ENCODE measurements at places on chromosomes 12 and 14. TPM values are rescaled to one million over a fixed set of nuclear protein-coding genes. Genes with fewer than 3 reads are reported as not detected.

The C14orf119 gene
- total RNA-seq: 45.2 TPM

The SLC17A8 gene
- not detected for total RNA-seq

The GLIPR1L1 gene
- not detected for total RNA-seq

The GTF2A1 gene
- total RNA-seq: 36.3 TPM

The MFAP5 gene
- total RNA-seq: not detected

The LRRK2 gene
- total RNA-seq: not detected

The ARHGEF40 gene
- total RNA-seq: not detected

The KTN1 gene
- 96.0 TPM for total RNA-seq

The MYF6 gene
- total RNA-seq: not detected

The NTF3 gene
- not detected for total RNA-seq

The IKBIP gene
- total RNA-seq: 17.6 TPM

The WSCD2 gene
- not detected for total RNA-seq

The PGF gene
- total RNA-seq: 0.12 TPM

The RIC8B gene
- 13.6 TPM for total RNA-seq

The KLRC1 gene
- total RNA-seq: not detected

The TIGAR gene
- total RNA-seq: 16.8 TPM

The DNAJC22 gene
- not detected for total RNA-seq

The GLI1 gene
- 1.5 TPM for total RNA-seq
